ENCODE measurements at places on chromosomes 1 and 21.
A peak's percentile ranks its signal among the peaks of the same experiment; 100 is the strongest.

- DNase-seq = no peak
Measured at GRCh38 chr1:209751627-209752231, 4.1 kb upstream of the TRAF3IP3 start.

GRCh38 chr1:159071970-159072582, 4.5 kb downstream of the AIM2 start:
- no peak for DNase-seq

- no peak for DNase-seq
Measured at GRCh38 chr1:53166912-53167311, 24.5 kb upstream of the SLC1A7 start.

DNA sequence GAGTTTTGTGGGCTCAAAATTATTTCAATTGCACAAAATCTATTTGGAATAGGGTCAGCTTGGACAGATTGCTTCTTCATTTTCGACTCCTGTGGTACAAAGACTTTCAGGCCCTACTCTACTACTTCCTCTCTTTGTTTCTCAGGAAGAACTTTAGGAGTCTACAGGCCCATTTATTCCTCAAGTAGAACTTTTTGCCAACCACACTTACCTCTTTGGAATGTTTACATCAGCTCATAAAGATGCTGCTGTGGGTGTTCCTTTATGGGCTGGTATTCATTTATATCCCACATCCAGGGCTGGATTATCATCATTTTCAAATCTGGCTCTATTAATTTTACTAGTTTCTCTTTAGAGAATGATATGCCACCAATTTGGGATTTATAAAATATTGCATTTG, 46.3 kb upstream of the TNFSF18 start:
- DNase-seq = no peak

DNA sequence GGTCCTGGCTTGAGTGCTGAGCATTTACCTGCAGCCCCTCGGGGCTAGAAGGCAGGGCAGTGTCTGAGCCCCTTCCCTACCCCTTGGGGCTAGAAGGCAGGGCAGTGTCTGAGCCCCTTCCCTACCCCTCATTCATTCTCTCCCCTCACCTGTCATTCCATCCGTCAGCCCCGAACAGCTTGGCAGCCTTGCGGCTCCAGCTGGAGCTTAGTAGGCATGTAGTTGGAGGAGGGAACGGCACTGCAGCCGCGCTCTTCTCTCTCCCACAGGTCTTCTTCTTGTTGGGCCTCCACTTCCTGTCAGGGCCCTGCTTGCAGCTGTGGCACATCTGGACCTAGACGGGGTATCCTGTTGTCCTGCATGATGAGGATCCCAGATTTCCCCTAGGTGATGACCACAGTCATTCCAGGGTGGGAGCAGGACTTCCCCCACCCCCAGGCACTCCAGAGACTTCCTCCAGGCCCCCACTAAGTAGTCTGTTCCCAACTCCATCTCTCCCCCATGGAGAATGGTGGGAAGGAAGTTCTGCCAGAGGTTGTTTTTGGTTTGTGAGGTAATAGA, 22.2 kb downstream of the MAPKAPK2 start:
- DNase-seq = no peak

DNA sequence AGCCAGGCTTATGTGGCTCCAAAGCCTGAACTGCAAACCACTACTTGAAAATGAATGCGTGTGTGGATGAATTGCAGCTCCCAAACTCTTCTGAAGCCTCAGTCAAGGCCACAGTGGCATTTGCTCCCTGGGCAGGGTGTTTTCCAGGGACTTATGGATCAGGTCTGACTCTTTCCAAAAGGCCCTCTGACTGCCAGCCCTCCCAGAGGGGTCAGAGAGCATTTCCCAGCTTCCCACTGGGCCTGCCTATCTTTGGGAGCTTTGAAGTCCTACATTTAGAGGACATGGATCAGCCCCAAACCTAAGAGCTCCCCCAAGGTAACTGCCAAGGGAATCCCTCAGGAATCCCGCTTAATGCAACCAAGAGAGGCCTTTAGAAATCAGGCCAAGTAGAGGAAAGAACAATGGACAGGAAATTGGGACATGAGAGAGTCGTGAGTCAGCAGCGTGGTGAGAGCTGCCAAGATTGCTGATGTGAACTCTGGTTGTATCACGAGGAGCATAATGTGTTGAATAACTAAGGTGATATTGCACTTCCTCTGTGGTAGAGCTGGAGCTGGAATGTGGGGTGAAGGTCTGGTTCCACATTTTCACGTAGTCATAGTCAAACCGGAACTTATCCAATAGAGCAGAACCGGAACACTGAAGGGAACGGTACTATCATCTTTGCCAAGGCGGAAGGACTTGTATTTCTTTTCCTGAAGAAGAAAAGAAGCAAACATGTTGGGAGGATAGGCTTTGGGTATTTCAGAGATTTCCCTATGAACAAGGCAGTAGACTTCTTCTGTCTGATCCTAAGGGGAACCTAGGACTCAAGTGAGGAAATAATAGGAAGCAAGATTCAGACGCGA, 99.4 kb upstream of the JUN start:
- DNase-seq = peak; percentile 62

DNA sequence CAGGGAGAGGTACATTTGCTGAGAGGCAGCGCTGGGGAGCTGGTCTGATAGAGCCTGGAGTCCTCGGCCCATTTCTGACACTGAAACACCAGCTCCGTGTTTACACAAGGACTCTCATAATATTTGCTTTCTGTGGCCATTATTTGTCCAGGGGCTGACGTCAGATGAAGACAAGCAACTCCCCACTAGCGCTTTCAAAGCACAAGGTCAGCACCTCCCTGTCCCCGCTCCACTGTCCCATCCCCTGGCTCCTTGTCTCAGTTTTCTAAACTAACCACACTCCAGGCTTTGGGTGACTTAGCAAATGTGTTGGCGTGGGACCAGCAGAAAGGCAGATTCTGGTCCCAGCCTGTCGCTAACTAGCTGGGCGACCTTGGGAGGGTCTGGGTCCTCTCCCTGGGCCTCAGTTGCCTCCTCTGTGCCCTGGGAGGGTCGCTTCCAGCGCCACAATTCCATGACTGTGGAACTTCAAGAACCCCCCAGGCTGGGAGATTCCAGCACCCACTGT, 37.4 kb upstream of the ZBTB40 start:
- no peak for DNase-seq

GRCh38 chr1:42876009-42876408, 29.6 kb downstream of the ZNF691 start:
- no peak for DNase-seq

- no peak for DNase-seq
Measured at GRCh38 chr1:186465946-186466345, 5.0 kb upstream of the PDC start.

GRCh38 chr1:166999500-167000055, 10.5 kb downstream of the MAEL start:
- no peak for DNase-seq

GRCh38 chr21:38355992-38356781, 99.4 kb downstream of the KCNJ15 start:
- peak; percentile 83 for DNase-seq

GRCh38 chr1:245041058-245041698, 113.6 kb upstream of the KIF26B start:
- DNase-seq = no peak

DNA sequence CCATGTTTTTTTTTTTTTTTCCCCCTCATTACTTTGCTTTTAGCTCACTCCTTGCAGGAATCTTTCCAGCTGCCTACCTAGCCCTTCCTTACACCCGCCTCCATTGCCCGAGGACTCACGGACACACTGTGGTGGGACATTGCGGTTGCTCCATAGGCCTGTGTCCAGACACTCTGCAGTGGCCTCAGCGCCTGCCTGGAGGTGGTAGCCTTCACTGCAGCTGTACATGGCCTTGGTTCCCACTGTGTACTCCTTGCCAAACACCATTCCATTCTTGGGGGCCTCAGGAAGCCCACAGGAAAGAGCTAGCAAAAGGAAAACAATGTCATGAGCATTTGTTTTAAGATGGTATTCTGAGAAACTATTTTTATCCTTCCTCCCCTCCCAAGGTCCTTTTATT, 99.9 kb downstream of the ZSCAN20 start:
- DNase-seq = no peak
